ENCODE measurements at places on chromosomes 2 and 18.

DNA sequence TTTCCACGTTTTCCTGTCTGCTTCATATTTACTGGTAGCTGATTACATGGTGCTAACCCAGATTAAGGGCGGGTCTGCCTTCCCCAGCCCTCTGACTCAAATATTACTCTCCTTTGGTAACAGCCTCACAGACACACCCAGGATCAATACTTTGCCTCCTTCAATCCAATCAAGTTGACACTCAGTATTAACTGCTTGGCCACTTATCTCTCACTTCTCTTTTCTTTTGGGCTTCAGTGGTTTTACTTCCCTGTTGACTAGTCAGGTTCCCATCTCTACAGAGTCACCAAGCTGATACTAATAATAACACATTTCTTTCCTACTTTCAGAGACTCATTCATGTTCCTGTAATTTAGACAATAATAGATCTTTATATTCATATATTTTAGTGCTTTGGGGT lies 302.2 kb upstream of the MAP2 start:
- no peak for DNase-seq

- DNase-seq: no peak
Measured at GRCh38 chr2:213490087-213490486, 205.8 kb downstream of the SPAG16 start.

DNA sequence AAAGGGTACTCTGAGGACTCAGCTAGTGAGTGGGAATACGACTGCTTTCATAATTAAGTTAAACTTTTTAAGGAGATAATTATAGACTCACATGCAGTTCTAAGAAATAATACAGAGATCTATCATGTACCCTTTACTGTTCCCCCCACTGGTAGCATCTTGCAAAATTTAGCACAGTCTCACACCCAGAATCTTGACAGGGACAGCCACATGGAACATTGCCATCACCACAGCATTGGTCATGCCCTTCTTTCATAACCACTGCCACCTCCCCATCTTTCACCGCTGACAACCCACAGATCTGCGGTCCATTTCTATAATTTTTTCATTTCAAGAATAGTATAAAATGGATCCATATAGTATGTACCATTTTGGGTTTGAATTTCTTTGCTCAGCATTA lies 37.8 kb downstream of the ARHGEF4 start:
- DNase-seq: no peak

- DNase-seq: no peak
Measured at GRCh38 chr2:212197776-212198175, 340.8 kb downstream of the ERBB4 start.

DNA sequence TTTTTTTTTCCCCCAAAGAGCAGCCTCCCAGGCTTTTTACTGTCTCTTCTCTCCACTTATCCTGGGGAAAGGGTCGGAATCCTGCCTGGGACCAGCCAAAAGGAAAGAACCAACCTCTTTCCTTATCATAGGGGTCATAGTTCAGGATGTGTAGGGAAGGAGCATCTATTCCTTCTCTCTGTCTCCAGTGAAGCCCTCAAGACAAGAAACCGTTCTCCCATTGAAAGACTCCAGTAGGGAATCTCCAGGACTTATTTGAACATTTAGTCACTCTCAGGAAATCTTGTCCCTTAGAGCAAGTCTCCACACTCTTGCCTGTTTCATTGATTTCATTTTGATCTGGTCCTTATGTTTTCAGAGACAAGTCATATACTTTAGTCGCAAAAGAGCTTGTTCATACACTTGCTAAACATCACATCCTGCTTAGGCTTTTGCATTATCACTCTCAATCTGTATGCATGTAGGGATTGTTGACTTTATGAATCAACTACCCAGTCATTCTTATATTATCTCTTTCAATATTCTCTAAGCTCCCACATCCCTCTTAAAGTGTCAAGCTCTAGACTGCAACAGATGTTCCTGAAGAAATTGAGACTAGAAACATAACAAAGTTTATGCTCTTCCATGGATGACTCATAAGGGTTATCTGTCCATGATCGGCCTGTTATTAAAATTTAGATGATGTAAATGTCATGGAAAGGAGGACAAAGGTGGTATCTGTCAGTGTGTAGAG lies 116.2 kb upstream of the ST6GAL2 start:
- no peak for DNase-seq

DNA sequence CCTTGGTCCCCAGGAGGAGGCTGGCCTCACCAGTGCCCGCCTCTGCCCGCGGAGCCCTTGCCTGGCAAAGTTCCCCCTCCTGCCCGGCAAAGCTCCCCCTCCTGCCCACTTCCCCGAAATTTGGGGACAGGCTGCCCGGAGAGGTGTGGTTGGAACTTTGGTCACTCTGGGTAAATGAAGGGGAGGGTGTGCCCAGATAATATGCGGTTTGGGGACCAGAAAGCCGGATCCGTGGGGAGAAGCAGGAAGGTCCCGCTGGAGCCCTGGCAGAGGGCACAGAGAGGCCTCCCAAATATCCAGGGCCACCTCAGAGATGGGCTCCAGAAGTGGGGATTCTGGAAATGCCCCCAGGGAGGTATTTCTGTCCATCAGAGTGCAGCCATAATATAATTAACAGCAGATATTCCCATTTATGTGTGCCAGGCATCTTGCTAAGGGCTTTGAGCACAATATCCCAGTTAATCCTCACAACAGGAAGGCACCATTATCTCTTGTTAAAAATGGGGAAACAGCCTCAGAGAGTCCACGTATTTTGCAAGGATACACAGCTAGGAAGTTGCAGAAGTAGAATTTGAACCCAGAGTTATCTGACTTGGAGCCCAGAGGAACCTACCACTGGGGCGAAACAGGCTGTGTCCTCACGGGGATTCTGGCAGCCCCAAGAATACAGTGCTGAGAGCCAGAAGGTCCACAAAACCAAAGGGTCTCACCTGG lies 914 bp downstream of the STEAP3 start:
- DNase-seq: no peak

GRCh38 chr2:136310005-136310495 lies 192.1 kb upstream of the CXCR4 start:
- no peak for DNase-seq

GRCh38 chr2:139201516-139201915 lies 421.3 kb upstream of the NXPH2 start:
- no peak for DNase-seq

GRCh38 chr2:66968946-66969345 lies 428.2 kb upstream of the ETAA1 start:
- no peak for DNase-seq

DNA sequence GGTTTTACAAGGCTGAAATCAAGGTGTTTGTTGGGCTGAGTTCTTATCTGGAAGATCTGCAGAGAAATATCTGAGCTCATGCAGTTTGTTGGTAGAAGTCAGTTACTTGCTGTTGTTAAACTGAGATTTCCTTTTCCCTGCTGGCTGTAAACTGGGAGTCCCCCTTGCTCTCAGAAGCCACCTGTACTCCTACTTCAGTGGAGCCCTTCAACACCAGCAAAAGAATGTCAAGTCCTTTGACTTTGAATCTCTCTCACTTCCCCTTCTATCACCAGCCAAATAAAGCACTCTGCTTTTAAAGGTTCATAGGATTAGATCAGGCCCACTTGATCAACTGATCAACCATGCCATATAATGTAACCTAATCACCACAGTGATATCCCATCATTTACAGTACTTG lies 252.2 kb upstream of the CDH7 start:
- no peak for DNase-seq

DNA sequence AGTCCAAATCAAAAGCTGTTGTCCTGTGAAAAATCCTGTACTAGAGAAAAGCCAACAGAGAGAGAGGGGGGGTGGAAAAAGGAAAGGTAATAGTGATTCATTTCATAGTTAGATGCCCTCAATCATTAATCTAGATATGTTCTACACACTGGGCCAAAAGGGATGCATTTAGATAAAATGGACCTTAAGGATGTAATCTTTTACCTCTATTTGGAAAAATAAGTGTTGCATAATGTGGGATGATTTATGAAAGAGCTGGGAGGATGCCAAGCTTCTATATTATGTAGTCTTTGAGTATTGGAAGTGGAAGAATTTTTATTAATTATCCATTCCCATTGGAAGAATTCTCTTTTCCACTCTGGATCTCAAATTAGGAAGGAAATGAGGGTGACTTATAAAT lies 480.5 kb upstream of the ZEB2 start:
- no peak for DNase-seq

- no peak for DNase-seq
Measured at GRCh38 chr2:29035016-29035745, 39.1 kb downstream of the PCARE start.
